ENCODE measurements at places on chromosomes 3 and 15.
A peak's percentile ranks its signal among the peaks of the same experiment; 100 is the strongest.

DNA sequence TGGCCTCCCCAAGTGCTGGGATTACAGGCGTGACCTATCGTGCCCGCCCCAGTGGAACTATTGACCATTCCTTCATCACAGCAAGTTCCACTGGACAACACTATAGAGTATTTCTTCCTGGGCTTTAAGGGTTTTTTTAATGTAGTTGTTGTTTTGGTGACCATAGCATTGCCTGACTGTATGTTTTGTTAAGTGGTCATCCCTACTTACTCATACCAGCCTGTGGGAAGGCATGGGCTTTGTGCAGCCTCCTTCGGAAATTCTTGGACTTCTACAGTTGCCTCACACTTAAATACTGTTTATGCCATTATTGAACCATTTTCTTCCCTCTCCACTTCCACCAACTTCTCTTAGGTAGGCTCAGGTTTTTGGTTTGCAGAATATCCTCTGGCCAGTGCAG lies 19.9 kb upstream of the ALPK3 start:
- peaks cover 27% of the 10 kb centered on the region for H3K36me3 ChIP-seq
- no peak for DNase-seq
- no peak overlapping the region for H3K27ac ChIP-seq

DNA sequence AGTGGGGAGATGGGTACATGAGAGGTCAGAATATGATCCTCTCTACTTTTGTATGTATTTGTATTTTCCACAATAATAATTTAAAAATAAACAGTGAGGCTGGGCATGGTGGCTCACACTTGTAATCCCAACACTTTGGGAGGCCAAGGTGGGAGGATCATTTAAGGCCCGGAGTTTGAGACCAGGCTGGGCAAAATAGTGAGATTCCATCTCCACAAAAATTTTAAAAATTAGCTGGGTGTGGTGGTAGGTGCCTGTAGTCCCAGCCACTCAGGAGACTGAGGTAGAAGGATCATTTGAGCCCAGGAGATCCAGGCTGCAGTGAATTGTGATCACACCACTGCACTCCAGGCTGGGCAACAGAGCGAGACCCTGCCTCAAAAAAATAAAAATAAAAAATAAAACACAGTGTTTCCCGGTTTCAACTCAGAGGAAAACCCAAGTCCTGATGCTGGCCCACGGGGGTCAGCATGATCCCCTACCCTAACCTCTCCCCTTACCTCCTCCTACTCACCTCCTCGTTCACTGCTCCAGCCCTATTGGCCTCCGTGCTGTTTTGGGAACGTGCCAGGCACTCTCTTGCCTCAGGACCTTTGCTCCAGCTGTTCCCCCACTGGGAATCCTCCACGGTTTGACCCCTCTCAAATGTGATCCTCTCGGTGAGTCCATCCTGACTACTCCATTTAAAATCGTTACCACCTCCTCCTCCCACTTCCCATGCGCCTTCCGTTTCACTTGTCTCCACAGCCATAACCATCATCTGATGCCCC lies 2.9 kb upstream of the KLHL40 start:
- H3K4me3 ChIP-seq, result no peak overlapping the region
- H3K27ac ChIP-seq, result peak overlapping the region; percentile 11
- peaks cover 5% of the 10 kb centered on the region for H3K4me1 ChIP-seq
- DNase-seq, result no peak
- peaks cover 19% of the 10 kb centered on the region for H3K27me3 ChIP-seq
- H3K36me3 ChIP-seq, result no peaks in the 10 kb centered on the region

GRCh38 chr3:167120828-167121227 lies 259.3 kb downstream of the ZBBX start:
- no peak overlapping the region for H3K27ac ChIP-seq
- DNase-seq, result no peak
- no peaks in the 10 kb centered on the region for H3K4me1 ChIP-seq
- H3K27me3 ChIP-seq, result no peaks in the 10 kb centered on the region
- no peak overlapping the region for H3K4me3 ChIP-seq

DNA sequence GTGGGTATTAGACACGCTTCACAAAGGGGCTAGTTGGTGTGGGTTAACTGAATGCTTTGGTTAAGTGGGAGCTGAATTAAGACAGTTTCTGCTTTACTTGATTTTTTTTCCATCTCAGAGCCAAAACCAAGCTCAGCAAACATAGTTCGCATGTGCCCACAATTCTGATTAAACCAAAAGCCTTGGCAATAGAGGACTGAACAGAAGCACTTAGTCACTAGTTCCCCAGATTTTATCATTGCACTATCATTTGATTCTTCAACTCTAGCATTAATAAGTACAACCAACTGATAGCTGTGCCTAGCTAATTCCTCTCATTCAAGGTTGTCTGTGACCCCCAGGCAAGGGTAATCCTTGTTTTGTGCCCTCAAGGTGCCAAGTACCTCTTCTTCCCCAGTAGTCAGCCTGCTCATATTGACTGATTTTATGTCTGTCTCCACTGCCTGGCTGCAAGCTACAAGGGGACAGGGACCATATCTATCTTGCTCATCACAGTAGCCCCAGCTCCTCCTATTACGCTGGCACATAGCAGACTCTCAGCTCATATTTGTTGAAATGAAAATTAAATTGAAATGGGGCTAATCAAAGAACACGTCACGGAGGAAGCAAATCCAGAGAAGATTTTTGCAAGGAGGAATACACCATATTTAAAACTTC lies 9.9 kb upstream of the ARHGEF3 start:
- H3K27me3 ChIP-seq, result no peaks in the 10 kb centered on the region
- peaks cover 2% of the 10 kb centered on the region for H3K36me3 ChIP-seq
- no peak for DNase-seq
- peaks cover 33% of the 10 kb centered on the region for H3K4me1 ChIP-seq
- H3K27ac ChIP-seq, result no peak overlapping the region
- H3K4me3 ChIP-seq, result no peak overlapping the region

GRCh38 chr3:52407779-52408178 lies 37.1 kb downstream of the SEMA3G start:
- peaks cover 33% of the 10 kb centered on the region for H3K4me1 ChIP-seq
- H3K4me3 ChIP-seq, result peak overlapping the region; percentile 97
- peaks cover 37% of the 10 kb centered on the region for H3K36me3 ChIP-seq
- H3K27ac ChIP-seq, result no peak overlapping the region
- no peaks in the 10 kb centered on the region for H3K27me3 ChIP-seq

- H3K27me3 ChIP-seq, result no peaks in the 10 kb centered on the region
- H3K4me1 ChIP-seq, result no peaks in the 10 kb centered on the region
- H3K27ac ChIP-seq, result no peak overlapping the region
- no peaks in the 10 kb centered on the region for H3K36me3 ChIP-seq
- DNase-seq, result no peak
These were observed 318.6 kb downstream of the FHIT start for GRCh38 chr3:60932643-60933042.

GRCh38 chr3:27290760-27291159 lies 78.4 kb downstream of the NEK10 start:
- no peak for DNase-seq
- H3K27me3 ChIP-seq, result peaks cover 2% of the 10 kb centered on the region
- no peaks in the 10 kb centered on the region for H3K36me3 ChIP-seq
- H3K27ac ChIP-seq, result no peak overlapping the region
- no peaks in the 10 kb centered on the region for H3K4me1 ChIP-seq

DNA sequence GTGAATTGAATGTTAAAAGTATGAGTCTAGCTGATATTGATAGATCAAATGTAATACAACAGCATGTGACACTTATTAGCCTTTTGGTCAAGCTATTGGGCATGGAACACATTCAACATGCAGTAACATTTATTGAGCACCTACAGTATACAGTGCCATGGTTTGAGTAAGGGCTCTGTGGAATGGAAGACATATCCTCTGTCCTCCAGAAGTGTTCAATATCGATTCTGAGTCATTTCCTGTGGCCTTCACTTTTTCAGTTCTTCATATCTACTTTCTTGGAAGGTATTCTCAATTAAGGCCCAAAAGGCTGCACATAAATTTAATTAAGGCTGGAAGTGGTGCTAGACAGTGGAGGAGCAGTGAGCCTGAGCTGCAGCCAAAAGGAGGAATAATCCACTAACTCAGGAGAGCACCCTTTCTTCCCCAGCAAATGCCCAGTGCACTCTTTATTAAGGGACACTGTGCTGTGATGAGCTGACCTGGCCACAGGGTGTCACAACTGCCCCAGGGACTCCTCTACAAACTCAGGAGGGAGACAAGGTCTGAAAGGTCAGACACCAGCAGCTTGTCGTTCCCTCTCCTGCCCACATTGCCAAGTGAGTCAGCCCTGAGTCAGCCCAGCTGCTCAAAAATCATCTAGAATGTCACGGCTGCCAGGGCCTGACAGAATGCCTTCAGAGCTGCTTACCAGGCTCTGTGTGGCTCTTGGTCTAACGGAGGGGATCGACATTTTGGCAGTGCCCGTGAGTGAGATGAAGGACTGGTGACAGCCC lies 544.8 kb downstream of the AGBL1 start:
- DNase-seq, result peak; percentile 20
- H3K36me3 ChIP-seq, result no peaks in the 10 kb centered on the region
- H3K4me3 ChIP-seq, result peak overlapping the region; percentile 16
- peaks cover 17% of the 10 kb centered on the region for H3K4me1 ChIP-seq
- no peak overlapping the region for H3K27ac ChIP-seq

DNA sequence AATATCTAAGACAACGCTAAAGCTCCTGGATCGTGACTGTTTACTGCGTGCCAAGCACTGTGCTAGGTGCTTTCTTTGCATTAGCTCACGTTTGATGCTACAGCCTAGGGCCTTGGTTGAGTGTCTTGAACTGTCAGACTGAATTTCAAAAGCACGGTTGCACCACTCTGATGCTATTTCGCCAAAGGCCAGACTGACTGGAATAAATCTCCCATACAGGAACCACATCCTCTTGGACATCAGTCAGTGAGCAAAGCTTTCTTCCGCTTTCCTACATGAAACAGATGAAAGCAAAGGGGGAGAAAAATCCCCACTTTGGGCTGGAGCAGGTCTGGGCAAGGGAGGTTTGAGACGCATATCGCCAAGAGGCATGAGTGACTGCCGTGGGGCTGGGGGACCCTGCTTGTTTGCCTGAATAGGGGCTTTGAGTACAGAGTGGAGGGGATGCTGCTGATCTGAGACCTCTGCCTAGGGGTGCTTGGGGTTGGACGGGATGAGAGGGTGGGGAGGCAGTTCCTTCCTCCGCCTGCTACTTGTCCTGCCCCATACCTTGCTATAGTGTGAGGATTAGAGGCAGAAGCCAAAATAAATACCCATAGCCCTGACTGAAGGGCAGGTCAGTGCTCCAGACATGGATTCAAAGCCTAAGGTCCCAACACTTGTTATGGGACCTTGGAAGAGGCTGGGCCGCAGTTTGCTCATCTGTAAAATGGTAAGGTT lies 5.3 kb downstream of the FGD5 start:
- H3K4me3 ChIP-seq, result no peak overlapping the region
- no peaks in the 10 kb centered on the region for H3K4me1 ChIP-seq
- no peak overlapping the region for H3K27ac ChIP-seq
- peaks cover 26% of the 10 kb centered on the region for H3K27me3 ChIP-seq

DNA sequence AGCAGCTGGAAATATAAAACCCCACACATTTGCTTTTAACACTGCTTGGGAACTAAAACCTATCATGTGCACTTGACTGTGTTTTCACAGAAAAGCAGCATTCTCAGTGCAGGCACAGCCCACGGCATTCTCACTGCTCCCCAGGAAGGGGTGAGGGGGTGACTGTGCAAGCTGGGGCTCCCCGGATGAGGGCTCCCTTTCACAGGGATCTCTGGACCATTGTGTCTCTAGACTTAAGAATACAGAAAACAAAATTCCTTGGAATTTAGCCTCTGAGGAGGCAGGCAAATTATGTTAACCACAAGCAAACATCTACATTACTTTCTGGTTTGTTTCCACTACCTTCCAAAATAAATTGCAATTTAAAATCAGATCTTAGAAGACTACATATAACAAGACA lies 100.3 kb downstream of the FSIP1 start:
- peaks cover 9% of the 10 kb centered on the region for H3K4me1 ChIP-seq
- no peak for DNase-seq
- H3K4me3 ChIP-seq, result no peak overlapping the region

DNA sequence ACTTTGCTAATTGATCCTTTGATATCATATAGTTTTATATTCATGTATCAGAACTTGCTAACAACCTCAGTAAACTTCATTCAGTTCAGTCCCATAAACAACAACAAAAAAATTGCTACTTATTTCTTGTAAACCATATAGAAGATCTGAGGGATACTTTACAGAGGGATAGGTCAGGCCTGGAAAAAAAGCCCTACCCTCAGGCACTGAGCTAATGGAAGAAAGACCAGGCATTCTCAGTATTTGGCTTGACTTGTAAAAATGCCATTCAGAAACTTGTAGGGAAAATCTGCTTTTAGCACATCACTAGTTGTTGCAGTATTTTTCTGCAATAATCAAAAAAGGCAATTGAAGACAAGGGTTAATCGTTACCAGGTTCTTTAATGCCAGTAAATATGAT lies 33.1 kb downstream of the ARMC8 start:
- no peaks in the 10 kb centered on the region for H3K27me3 ChIP-seq
- H3K27ac ChIP-seq, result no peak overlapping the region
- peaks cover 22% of the 10 kb centered on the region for H3K36me3 ChIP-seq
- H3K4me1 ChIP-seq, result peaks cover 25% of the 10 kb centered on the region
- no peak for DNase-seq
- H3K4me3 ChIP-seq, result no peak overlapping the region

DNA sequence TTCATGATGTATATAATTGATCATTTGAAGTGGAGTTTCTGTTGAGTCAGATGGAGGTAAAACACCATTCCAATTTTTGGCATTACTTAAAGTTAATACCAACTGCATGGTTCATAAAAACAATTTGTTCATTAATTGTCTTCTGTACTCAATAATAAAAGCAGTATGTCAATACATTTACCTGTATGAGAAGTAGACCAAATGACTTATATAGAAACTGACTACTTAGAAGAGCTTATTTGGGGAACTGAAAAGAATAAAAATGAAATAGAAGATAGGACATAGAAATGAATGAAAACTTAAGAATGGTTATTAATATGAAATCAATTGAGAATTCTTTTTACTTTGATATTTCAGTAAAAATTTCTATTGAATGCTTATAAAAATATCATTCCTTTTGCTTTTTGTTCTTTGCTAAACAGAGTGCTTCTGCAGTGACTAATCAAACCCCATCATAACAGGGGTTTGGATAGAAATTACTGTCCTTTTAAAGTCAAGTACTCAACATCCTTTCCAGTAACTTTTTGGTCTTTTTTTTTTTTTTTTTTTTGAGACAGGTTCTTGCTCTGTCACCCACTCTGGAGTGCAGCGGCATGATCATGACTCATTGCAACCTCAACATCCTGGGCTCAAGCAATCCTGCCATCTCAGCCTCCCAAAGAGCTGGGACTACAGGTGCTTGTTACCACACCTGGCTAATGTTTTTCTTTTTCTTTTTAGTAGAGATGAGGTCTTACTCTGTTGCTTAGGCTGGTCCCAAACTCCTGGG lies 6.5 kb upstream of the CRYBG3 start:
- peaks cover 21% of the 10 kb centered on the region for H3K4me1 ChIP-seq
- H3K27me3 ChIP-seq, result peaks cover 8% of the 10 kb centered on the region
- H3K27ac ChIP-seq, result peak overlapping the region; percentile 63
- peak; percentile 43 for DNase-seq
- H3K4me3 ChIP-seq, result no peak overlapping the region
- no peaks in the 10 kb centered on the region for H3K36me3 ChIP-seq

DNA sequence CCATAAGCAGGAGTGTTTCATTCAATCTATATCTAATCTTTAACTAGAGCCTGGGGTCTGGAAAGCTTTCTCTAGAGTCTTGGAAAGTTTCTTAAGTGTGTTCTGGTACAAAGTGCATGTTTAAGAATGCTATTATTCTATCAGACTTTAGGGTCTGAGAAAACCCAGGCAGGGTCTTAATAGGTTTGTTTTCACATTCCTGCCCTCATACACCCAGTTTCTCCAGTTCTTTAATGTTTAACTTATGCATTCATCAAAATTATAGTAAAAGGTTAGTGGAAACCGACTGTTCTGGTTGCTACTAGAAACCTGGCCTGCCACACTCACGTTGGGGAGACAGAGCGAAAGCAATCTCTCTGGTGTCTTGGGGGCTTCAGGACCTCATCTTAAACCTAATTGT lies 102.9 kb upstream of the WDR72 start:
- DNase-seq, result no peak
- no peak overlapping the region for H3K27ac ChIP-seq
- no peaks in the 10 kb centered on the region for H3K36me3 ChIP-seq
- no peaks in the 10 kb centered on the region for H3K4me1 ChIP-seq
- H3K4me3 ChIP-seq, result no peak overlapping the region

Data from activated T-helper 1 cell treated with anti-CD3 and anti-CD28 coated beads, Interleukin-12 subunit alpha, Interleukin-12 subunit beta, Interleukin-2, Interleukin-4 antibody, amounts not matched to agents 30 ng/mL and 10 ng/mL and 1 ng/mL, durations not matched to agents 14 hours and 24 hours and 36 hours (primary cell).